Caco-2 (cell line): ENCODE measurements at places on chromosomes 5 and 9. TPM values are rescaled to one million over a fixed set of nuclear protein-coding genes. Genes with fewer than 3 reads are reported as not detected.
A peak's percentile ranks its signal among the peaks of the same experiment; 100 is the strongest.

GRCh38 chr5:464446-464842 is 21.5 kb downstream of the EXOC3 start:
- H3K4me3 ChIP-seq, result no peak overlapping the region
- H3K27me3 ChIP-seq, result no peaks in the 10 kb centered on the region
- DNase-seq, result no peak
- no peak overlapping the region for H3K27ac ChIP-seq

DNA sequence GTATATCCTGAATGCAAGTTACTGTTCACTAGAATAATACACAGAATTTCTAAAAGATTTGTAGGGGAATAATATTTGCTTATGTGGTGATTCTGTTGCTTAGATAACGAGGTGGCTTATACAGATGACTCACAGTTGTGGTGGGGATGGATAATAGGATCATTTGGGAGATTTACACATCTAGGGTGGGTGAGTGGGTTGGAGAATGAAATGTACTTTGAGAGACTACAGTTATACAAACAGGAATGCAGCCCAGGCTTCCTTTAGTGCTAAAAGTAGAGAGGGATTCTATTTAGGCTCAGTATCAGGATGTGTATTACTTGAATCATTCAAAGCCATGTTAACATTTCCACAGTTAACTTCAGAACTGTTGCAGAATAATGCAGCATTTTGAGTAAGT is 1.8 kb downstream of the CTXN3 start:
- no peak overlapping the region for H3K27ac ChIP-seq
- no peaks in the 10 kb centered on the region; the same call in 1 of the 2 replicates for H3K4me1 ChIP-seq
- no peak for DNase-seq
- no peak overlapping the region for H3K4me3 ChIP-seq

- no peaks in the 10 kb centered on the region; the same call in 1 of the 2 replicates for H3K36me3 ChIP-seq
- peaks cover 25% of the 10 kb centered on the region for H3K4me1 ChIP-seq
- no peaks in the 10 kb centered on the region for H3K27me3 ChIP-seq
- peak overlapping the region; percentile 97 for H3K27ac ChIP-seq
- peak; percentile 53 for DNase-seq
Measured at GRCh38 chr5:74767579-74767913, 497 bp downstream of the NSA2 start.

GRCh38 chr9:73168298-73168934 is 16.8 kb downstream of the ANXA1 start:
- no peaks in the 10 kb centered on the region for H3K4me1 ChIP-seq
- no peaks in the 10 kb centered on the region for H3K36me3 ChIP-seq
- DNase-seq, result no peak

DNA sequence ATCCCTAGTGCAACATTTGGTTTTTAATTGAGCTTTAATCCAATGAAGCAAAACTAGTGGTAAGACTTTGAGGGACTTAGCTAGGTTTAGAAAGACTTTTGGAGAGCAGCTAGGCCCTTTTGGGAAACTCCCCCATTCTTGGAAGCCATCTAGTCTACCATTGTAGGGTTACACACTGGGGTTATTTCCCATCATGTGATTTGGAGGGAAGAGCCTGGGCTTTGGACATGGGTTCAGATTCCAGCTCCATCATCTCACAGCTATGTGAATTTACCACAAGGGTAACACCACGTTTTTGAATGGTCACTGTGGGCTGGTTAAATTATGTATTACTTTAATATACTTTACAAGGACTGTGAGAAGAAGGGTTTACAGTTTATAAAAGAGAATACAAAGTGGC is 18.3 kb upstream of the TNFSF15 start:
- no peak overlapping the region for H3K4me3 ChIP-seq
- H3K36me3 ChIP-seq, result no peaks in the 10 kb centered on the region
- no peak for DNase-seq

DNA sequence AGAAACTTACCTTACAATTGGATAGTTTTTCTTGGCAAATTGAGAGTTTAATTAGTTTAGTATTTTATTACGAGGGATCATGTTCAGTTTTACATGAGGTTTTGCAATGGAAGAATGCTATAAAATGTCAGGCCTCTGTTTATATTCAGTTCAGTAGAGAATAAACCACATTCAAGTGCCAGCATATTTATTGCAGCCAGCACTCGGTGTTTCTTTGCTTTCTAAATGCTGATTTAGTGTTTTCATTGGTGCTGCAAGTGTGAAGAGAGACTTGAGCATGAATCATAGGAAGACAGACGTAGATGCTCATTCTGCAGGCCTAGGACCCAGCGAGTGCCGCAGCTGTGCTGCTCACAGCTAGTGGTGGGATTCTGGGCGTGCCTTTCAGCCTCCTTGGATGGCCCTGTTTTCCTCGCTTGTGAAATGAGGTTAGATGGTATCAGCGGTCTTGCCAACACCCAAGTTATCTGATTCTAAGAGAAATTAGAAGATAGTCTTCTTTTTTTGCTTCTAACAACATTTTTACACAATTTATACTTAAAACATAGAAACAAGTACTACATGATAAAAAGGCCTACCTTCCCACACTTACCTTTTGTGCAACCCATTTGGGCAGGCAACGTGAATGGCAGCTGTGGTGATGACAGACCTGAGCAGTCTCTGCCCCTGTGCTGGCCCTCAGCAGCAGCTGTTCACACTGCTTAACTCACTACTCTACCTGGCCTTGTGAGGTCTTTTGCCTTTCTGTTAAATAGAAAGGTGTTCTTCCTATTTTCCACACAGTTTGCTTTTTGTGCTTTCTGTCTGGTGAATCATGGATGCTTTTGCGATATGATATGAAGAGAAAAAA is 26.8 kb upstream of the TNFAIP8 start:
- no peak overlapping the region for H3K27ac ChIP-seq
- H3K27me3 ChIP-seq, result no peaks in the 10 kb centered on the region
- no peaks in the 10 kb centered on the region for H3K36me3 ChIP-seq

DNA sequence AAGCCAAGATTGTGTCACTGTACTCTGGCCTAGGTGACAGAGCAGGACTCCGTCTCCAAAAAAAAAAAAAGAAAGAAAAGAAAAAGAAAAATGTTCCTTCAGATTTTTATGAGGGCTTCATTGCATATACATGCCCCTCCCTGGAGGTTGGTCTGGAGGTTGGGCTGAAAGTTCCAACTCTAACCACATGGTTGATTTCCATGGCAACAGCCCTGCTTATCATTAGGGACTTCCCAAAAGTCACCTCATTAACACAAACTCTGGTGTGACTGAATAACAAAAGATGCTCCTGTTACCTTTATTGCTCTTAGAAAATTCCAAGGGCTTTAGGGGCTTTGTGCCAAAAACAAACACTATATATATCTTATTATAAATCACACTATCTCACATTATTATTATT is 113.8 kb downstream of the TMC1 start:
- DNase-seq, result peak; percentile 0
- H3K4me3 ChIP-seq, result no peak overlapping the region

DNA sequence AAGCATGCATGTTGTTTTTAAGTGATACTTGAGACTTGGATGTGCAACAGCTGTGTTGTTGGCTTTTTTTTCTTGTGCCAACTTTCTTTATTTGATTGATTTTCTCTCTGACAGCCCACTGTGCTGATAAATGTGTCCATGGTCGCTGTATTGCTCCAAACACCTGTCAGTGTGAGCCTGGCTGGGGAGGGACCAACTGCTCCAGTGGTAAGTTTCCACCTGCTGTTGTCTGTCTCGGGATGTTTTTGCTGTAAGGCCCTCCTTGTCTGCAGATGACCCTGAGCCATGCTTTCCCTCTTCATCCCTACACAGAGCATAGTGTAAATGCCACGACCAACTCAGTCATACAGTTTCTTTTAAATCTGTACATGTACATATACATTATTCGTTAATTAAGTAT is 79.2 kb downstream of the MEGF10 start:
- no peak overlapping the region for H3K4me3 ChIP-seq
- H3K36me3 ChIP-seq, result no peaks in the 10 kb centered on the region
- no peak for DNase-seq
- H3K27ac ChIP-seq, result no peak overlapping the region
- no peaks in the 10 kb centered on the region for H3K4me1 ChIP-seq
- no peaks in the 10 kb centered on the region for H3K27me3 ChIP-seq

DNA sequence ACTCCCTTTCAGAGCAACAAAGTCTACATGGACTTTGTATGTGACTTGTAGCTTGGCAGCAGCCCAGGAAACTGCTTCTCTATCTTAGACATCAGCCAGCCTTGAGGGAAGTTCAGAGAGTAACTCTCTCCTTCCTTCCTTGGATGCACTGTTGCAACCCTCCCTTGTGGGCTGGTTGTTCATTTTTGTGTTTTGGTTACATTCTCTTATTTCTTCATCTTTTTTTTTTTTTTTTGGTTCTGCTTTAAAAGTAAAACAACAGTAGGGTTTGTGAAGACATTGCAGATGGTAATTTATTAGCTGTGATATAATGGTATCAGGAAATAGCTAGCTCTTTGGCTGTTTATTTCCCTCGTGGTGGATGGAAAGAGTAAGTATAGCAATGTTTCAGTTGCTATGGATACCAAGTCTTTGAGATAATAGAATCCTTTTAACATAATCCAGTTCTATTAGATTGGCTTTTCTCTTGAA is 97.9 kb upstream of the MAMDC2 start:
- no peaks in the 10 kb centered on the region for H3K36me3 ChIP-seq
- no peak for DNase-seq
- H3K4me1 ChIP-seq, result no peaks in the 10 kb centered on the region
- no peak overlapping the region for H3K4me3 ChIP-seq

DNA sequence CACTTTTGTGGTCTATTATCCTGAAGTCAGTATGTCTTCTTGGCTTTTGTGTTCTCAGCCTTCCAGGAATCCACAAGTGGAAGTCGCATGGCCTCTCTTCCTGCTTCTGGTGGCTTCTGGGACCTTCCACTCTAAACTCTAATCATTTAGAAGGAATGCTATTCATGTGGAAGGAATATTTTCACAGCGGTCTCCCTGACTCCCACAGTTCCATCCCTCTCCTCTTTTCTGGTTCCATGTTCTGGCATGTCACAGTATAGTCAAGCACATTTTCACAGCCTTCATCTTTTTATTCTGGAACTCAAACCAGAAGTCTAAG is 7.3 kb upstream of the RAI14 start:
- H3K36me3 ChIP-seq, result no peaks in the 10 kb centered on the region
- H3K27me3 ChIP-seq, result no peaks in the 10 kb centered on the region
- no peak overlapping the region for H3K27ac ChIP-seq
- H3K4me1 ChIP-seq, result peaks cover 6% of the 10 kb centered on the region

GRCh38 chr9:117407436-117408022 is 7.3 kb downstream of the ASTN2 start:
- H3K27ac ChIP-seq, result no peak overlapping the region
- no peaks in the 10 kb centered on the region for H3K36me3 ChIP-seq
- H3K27me3 ChIP-seq, result no peaks in the 10 kb centered on the region
- DNase-seq, result no peak
- H3K4me3 ChIP-seq, result no peak overlapping the region
- no peaks in the 10 kb centered on the region for H3K4me1 ChIP-seq

- H3K4me3 ChIP-seq, result no peak overlapping the region
- no peak for DNase-seq
- H3K4me1 ChIP-seq, result peaks cover 49% of the 10 kb centered on the region
- H3K27ac ChIP-seq, result no peak overlapping the region
- no peaks in the 10 kb centered on the region for H3K27me3 ChIP-seq
Measured at GRCh38 chr5:10158886-10159285, 90.8 kb downstream of the ATPSCKMT start.

DNA sequence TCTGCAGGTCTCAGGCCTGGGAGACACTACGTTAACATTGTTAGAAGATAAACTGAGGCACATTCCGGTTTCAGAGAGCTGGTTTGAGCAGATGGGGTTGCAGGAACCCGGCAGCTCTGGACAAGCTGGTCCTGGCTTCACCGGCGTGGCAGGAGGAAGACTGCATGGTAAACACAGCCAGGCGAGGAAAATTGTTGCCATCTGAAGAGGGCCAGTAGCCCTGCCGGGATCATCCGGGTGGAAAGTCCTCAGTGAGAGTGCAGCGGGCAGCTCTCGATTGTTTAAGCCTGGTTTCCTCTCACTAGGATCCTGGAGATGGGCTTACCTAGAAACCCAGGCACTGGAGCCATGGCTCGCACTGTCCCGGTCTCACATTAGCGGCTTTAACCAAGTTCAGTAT is 226.9 kb downstream of the IRX2 start:
- H3K27ac ChIP-seq, result no peak overlapping the region
- no peaks in the 10 kb centered on the region for H3K36me3 ChIP-seq
- no peak for DNase-seq
- no peaks in the 10 kb centered on the region for H3K27me3 ChIP-seq
- no peaks in the 10 kb centered on the region for H3K4me1 ChIP-seq

- DNase-seq, result no peak
- H3K4me1 ChIP-seq, result no peaks in the 10 kb centered on the region
- no peaks in the 10 kb centered on the region for H3K36me3 ChIP-seq
- H3K27ac ChIP-seq, result no peak overlapping the region
Measured at GRCh38 chr5:124040799-124041198, 528.8 kb downstream of the CSNK1G3 start.

- H3K27ac ChIP-seq, result no peak overlapping the region
- no peak overlapping the region for H3K4me3 ChIP-seq
- H3K27me3 ChIP-seq, result no peaks in the 10 kb centered on the region
- DNase-seq, result no peak
- no peaks in the 10 kb centered on the region for H3K36me3 ChIP-seq
Measured at GRCh38 chr5:12354686-12355085, 450.4 kb upstream of the CTNND2 start.

- H3K27ac ChIP-seq, result no peak overlapping the region
- no peaks in the 10 kb centered on the region for H3K27me3 ChIP-seq
- DNase-seq, result no peak
- H3K4me3 ChIP-seq, result no peak overlapping the region
- no peaks in the 10 kb centered on the region for H3K36me3 ChIP-seq
Measured at GRCh38 chr5:102289251-102289899, 6.7 kb downstream of the SLCO4C1 start.

- H3K27me3 ChIP-seq, result no peaks in the 10 kb centered on the region; the same call in 1 of the 2 replicates
- H3K4me3 ChIP-seq, result no peak overlapping the region
- H3K4me1 ChIP-seq, result no peaks in the 10 kb centered on the region
- H3K27ac ChIP-seq, result no peak overlapping the region
- no peaks in the 10 kb centered on the region for H3K36me3 ChIP-seq
Measured at GRCh38 chr9:113851873-113852272, 24.2 kb upstream of the ZNF618 start.

- no peaks in the 10 kb centered on the region for H3K27me3 ChIP-seq
- H3K27ac ChIP-seq, result no peak overlapping the region
- H3K4me3 ChIP-seq, result no peak overlapping the region
- no peaks in the 10 kb centered on the region for H3K36me3 ChIP-seq
- no peak for DNase-seq
Measured at GRCh38 chr5:102796498-102796897, 41.4 kb downstream of the PAM start.

The TNFAIP8 gene
- 7.4 and 8.8 TPM in 2 replicates for total RNA-seq

The SPATA6L gene
- total RNA-seq, result 1.4 and 2.4 TPM in 2 replicates

The TMC1 gene
- total RNA-seq, result not detected in 2 replicates

The GNAQ gene
- total RNA-seq, result 10.1 and 10.3 TPM in 2 replicates

The FAM78A gene
- total RNA-seq, result 0.70 and 0.88 TPM in 2 replicates

The SLC6A18 gene
- total RNA-seq, result not detected in 2 replicates

The PCDHB7 gene
- not detected in 2 replicates for total RNA-seq

The PLAC8L1 gene
- total RNA-seq, result 1.0 TPM in 1 of 2 replicates, not detected in the other

The GMCL2 gene
- not detected in 2 replicates for total RNA-seq

The GABRG2 gene
- 0.86 and 1.9 TPM in 2 replicates for total RNA-seq

The DBH gene
- total RNA-seq, result not detected in 2 replicates

The SCGB3A2 gene
- total RNA-seq, result not detected in 2 replicates

The PCDHB12 gene
- 0.12 TPM in 1 of 2 replicates, not detected in the other for total RNA-seq

The TAF11L5 gene
- not detected in 2 replicates for total RNA-seq
